ENCODE measurements at places on chromosomes 4 and X.

DNA sequence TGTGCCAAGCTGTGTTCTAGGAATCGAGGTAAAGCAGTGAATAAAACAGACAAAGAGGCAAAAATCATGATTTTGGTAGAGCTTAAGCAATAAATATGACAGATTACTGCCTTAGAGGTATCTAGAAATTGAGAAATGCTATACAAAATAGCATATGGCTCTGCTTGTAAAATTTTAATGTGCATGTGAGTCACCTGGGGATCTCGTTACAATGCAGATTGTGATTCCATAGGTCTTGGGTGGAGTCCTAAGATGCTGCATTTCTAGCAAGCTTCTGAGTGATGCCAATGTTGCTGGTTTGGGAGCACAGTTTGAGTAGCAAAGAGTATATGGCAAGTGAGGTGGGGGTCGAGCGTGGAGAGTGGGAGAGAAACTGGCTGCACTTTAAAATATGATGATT lies 697.3 kb upstream of the MAGEB2 start:
- DNase-seq = no peak

DNA sequence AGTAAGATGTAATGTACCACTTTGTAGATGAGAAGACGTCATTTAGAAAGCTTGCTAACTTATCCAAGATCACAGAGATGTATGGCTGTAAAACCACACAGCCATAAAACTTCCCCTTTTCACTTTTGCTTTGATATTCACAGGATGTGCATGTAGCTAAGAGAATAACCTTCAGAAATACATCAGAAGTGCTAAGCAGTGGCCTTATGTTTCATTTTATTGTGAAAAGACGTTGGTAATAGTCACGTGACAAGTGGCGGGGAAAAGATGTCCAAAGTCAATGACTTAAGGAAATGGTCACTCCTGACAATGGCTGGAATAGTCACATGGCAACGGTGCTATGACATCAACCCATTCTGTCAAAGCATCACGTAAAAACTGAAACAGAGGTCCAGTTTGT lies 12.9 kb upstream of the WDR17 start:
- DNase-seq = no peak

GRCh38 chr4:4794421-4794820 lies 65.0 kb upstream of the MSX1 start:
- DNase-seq = no peak

- no peak for DNase-seq
Observed at GRCh38 chr4:6020613-6021012, 2.4 kb upstream of the C4orf50 start.

DNA sequence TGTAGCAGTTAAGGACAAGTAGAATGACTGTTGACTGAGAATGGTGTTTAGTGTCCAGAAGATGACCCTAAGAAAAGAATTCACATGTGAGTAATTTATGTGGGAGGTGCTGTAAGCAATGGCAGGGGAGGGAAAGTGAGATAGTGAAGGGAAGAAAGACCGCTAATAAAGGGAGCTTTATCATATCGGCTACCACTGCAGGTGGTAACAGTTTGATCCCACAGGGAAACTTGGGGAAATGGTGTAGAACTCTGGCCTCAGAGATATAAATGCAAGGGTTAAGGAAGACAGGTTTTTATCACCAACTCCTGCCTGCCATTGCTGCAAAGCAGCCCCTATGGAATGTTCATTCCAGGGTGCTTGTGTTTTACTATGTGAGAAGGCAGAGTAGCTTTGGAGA lies 489.6 kb downstream of the STPG2 start:
- DNase-seq = no peak

GRCh38 chr4:102339018-102339417 lies 6.3 kb downstream of the SLC39A8 start:
- DNase-seq = no peak

GRCh38 chr4:184816962-184817361 lies 8.8 kb downstream of the ACSL1 start:
- DNase-seq = no peak

DNA sequence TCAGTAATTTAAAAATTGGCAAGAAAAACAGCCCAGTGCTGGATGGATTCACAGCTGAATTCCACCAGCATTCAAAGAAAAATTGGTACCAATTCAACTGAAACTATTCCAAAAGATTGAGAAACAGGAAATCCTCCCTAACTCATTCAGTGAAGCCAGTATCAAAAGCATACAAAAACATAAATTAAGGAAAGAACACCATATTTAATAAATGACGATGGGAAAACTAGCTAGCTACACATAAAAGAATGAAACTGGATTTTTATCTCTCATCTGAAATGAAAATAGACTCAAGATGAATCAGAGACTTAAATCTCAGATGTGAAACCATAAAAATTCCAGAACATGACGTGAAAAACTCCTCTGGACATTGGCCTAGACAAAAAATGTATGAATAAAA lies 516.8 kb upstream of the SPANXN1 start:
- no peak for DNase-seq

DNA sequence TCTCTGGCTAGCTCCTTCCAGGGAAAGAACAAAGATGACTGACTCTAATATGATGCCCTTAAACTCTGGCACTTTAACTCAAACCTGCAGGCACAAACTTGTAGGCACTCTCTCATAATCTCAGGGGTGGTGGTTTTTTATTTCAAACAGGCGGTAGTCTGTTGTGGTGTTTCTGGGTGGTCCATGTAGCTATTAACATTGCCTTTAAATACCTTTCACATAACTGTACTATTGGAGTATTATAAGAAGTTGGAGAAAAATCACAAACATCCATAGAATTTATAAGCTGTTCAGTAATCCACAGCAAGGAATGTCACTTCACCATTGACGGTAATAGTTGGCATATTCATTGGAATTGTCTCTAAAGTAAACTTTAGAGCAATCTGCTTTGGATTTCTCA lies 204.2 kb upstream of the PDE5A start:
- DNase-seq = peak; percentile 30

- DNase-seq = peak; percentile 91
Observed at GRCh38 chr4:8274765-8275547, 5.4 kb downstream of the HTRA3 start.

DNA sequence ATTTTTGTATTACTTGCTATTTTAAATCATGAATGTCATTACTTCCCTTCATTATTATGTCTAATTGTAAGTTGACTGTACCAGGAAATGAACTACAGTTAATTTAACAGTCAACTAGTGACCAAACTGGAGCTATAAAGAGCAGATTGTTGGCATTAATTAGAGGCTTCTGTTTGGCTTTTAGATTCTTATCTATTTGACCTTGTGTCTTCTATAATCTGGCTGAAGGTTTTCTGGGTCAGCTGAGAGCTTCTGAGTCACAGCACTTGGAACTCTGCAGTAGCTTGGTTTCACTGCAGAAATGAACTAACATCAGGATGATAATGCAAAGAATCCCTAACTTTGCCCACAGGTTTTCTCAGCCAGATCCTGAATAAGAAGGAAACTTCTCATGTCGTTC lies 169.2 kb upstream of the LEF1 start:
- peak; percentile 61 for DNase-seq

GRCh38 chr4:101299899-101300540 lies 47.3 kb downstream of the PPP3CA start:
- no peak for DNase-seq

- DNase-seq = no peak
Observed at GRCh38 chr4:78735697-78736096, 40.5 kb upstream of the BMP2K start.

- DNase-seq = peak; percentile 42
Observed at GRCh38 chr4:48195374-48195773, 61.3 kb upstream of the TXK start.

- DNase-seq = no peak
Observed at GRCh38 chrX:129932821-129933321, 26.9 kb downstream of the UTP14A start.

DNA sequence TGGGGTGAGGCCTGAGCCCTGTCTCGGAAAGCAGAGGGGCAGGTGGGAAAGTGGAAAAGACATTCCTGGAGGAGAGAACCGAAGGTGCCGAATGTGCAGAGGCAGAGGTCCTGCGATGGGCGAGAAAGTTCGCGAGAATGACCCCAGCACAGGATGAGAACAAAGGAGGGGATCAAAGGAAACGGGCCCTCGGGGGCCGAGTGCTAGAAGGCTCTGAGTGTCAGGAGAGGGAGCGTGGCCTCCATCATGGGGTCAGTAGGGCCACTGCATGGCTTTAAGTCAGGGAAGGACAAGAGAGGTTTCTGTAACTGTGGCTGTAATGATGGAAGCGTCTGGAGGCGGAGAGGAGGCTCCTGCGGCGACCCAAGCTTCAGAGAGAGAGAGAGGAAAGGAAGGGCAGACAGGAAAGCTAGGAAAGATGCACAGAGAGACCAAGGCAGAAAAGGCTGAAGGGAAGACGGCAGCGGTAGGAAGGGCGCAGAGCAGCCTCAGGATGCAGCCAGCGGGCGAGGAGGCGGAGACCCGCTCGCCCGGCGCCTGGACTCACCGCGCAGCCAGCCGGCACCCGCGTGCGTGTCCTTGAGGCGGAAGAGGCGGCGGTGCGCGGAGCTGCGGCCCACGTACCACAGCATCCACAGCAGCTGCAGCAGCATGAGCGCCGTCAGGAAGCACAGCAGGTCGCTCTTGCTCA lies 669 bp downstream of the OTOP1 start:
- peak; percentile 28 for DNase-seq

DNA sequence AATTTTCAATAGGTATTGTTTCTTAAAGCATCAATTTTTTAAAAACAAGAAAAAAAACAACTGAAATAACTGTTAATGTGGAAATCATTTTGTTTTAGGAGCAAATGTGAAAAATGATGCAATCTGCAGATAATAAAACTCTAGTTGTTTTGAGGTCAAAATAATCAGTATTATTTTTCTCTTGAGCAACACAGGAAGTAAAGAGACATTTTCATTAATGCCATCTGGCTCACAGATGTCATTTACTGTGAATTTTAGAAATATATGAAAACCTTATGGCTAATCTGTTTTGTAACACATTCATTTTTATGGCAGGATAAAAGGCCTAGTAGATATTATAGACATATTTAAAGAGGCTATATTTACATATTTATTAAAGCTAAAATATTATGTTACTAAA lies 141.6 kb downstream of the PCDH18 start:
- no peak for DNase-seq

Data from astrocyte of the hippocampus (primary cell).